GM12865 (cell line): ENCODE measurements at places on chromosomes 5 and 9.

DNA sequence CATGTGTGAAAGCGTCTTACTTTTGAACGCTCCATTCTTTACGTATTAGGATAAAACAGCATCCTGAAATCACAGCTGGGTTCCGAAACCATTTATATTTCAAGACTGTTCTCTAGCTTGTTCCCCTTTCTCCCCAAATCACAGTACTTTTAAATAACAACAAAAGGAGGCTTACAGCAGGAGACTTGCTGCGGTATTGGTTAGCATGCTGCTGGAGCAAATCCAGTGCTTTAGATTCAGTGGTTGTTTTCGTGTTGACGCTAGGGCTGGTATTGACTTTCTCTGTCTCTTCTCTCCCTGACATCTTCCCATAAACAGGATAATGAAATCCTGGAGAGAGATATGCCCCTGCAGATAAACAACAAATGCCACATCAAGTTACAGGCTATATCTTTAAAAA, 103.1 kb downstream of the ZNF608 start:
- DNase-seq: no peak

- DNase-seq: peak; percentile 70
Observed at GRCh38 chr9:37036371-37036775, 2.3 kb upstream of the PAX5 start.

DNA sequence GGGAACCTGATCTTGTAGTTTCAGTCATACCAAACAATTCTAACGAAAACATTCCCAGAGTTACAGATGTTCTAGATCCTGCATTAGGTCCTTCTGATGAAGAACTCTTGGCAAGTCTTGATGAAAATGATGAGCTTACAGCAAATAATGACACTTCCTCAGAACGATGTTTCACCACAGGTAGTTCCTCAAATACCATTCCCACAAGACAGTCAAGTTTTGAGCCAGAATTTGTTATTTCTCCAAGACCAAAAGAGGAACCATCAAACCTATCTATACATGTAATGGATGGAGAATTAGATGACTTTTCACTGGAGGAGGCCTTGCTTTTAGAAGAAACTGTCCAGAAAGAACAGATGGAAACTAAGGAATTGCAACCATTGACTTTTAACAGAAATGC, 21.0 kb downstream of the RMI1 start:
- DNase-seq: no peak

DNA sequence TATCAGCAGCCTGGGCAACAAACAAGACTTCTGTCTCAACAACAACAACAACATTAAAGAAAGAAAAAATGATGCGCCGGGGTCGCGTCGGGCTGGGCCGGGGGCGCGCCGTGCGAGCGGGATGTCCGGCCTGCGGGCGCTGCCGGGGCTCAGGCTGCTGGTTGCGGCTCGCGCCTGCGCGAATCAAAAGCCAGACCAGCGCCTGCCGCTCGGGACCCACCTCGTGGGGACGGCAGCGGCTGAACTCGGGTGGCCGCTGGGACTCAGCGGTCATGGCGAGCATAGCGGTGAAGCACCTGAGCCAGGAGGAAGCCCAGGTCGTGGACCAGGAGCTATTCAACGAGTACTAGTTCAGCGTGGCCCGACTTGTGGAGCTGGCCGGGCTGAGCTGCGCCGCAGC, 11.9 kb upstream of the NHP2 start:
- DNase-seq: no peak

DNA sequence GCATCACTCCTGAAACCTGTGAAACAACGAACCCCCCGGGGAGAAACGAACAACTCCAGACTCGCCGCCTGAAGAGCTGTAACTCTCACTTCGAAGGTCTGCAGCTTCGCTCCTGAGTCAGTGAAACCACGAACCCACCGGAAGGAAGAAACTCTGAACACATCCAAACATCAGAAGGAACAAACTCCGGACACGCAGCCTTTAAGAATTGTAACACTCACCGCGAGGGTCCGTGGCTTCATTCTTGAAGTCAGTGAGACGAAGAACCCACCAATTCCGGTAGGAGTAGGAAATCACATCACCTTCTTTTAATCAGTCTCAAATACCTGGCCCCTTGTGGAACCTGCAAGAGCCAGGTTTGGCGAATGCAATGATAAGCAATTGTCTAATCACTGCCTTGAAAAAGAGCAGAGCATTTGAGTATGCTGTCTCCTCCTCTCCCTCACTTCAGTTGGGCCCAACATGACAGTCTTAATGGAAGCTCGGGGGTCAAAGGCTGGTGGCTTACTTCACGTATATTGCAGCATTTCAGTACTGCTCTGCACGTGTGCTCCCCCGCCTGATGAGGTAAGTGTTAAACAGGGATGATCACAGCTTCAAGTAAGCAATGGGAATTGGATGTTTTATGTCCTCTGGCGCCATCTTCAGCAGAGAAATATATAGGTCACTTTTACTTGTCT, 473 bp downstream of the IRGM start:
- DNase-seq: peak; percentile 87

DNA sequence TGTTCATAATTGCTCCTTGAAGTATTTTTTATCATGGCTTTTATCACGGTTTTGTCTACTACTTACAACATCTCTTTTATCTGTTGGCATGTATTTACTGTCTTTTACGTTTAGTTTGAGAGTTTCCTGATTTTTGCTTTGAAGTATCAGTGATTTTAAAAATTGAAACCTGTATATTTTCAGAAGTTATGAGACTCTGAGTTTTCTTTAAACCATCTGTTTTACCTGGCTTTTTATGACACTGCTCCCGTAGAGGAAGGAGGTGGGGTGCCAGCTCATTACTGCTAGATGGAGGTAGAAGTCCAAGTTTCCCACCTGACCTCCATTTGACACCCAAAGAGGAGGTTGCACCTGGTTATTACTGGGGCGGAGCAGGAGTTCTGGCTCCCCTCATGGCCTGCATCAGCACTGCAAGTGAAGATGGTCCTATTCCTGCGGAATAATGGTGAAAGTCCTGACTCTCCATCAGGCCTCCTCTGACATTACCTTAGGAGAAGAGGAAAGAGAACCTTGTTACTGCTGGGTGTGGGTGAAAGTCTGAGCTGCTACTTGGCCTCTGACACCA, 10.0 kb upstream of the ZNF131 start:
- peak; percentile 62 for DNase-seq

- DNase-seq: no peak
Observed at GRCh38 chr9:98373609-98374008, 118.2 kb upstream of the TBC1D2 start.

- no peak for DNase-seq
Observed at GRCh38 chr5:157161996-157162395, 4.1 kb downstream of the GARIN3 start.

DNA sequence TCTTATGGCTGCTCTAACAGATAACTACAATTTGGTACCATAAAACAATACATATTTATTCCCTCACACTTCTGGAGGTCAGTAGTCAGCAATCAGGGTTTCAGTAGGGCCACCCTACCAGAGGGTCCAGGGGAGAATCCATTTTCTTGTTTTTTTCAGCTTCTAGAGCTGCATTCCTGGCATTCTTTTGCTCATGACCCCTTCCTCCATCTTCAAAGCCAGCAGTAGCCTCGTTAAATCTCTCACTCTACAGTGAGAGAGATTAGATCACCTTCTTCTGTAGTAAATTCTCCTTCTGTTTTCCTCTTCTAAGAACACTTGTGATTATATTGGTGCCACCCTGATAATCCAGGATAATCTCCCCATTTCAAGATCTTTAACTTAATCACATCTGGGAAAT, 187.4 kb downstream of the RFK start:
- no peak for DNase-seq

- no peak for DNase-seq
Observed at GRCh38 chr9:16693616-16694015, 176.9 kb downstream of the BNC2 start.

GRCh38 chr5:148042881-148043280, 20.9 kb upstream of the SPINK5 start:
- DNase-seq: no peak

- DNase-seq: peak; percentile 46
Observed at GRCh38 chr5:142006363-142007236, 6.2 kb downstream of the GNPDA1 start.

GRCh38 chr5:169415371-169415770, 114.4 kb upstream of the SLIT3 start:
- no peak for DNase-seq

DNA sequence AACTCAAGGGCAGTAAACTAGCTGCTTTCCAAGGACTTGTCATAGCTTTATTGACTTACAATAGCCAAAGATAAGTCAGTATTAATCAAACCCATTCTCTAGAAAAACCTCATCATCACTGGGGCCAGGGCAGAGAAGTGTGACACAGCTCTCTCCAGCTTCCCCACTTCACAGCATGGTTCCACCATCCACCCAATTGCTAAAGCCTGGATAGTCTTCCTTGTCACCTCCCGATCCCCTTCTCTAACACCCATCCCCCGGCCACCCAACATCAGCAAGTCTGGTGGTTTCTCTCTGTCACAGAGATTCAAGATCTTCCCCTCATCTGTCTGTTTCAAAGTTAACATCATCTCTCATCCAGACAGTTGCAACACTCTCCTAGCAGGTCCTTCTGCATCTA, 88.6 kb upstream of the GABRP start:
- DNase-seq: no peak

- peak; percentile 54 for DNase-seq
Observed at GRCh38 chr9:97502222-97502983, 937 bp downstream of the TMOD1 start.

- no peak for DNase-seq
Observed at GRCh38 chr9:138103849-138104206, 226.2 kb downstream of the CACNA1B start.

- peak; percentile 24 for DNase-seq
Observed at GRCh38 chr5:172640822-172641358, at the start of gene NEURL1B. TSS of gene NEURL1B (plus strand) at chr5:172641263. CDS start at chr5:172641407, 144 bp downstream.

GRCh38 chr5:37867654-37868053, 27.8 kb upstream of the GDNF start:
- no peak for DNase-seq

DNA sequence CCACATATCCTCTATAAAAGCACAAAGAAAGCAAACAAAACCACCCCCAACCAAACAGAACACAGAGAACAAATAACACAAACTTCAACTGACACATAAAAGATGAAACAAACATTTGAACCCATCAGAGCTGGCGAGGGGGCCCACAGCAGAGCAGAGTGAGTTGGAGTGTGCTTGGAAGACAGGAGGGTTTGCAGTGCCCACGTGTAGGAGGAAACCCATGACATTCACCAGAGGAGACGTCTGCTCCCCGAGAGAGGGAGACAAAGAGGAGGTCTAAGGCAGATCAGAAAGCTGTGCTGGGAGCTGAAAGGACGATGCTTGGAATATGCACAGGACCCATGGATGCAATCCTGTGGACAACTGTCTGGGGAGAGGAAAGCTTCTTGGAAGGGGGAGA, 27.0 kb downstream of the MRPL36 start:
- DNase-seq: peak; percentile 52

DNA sequence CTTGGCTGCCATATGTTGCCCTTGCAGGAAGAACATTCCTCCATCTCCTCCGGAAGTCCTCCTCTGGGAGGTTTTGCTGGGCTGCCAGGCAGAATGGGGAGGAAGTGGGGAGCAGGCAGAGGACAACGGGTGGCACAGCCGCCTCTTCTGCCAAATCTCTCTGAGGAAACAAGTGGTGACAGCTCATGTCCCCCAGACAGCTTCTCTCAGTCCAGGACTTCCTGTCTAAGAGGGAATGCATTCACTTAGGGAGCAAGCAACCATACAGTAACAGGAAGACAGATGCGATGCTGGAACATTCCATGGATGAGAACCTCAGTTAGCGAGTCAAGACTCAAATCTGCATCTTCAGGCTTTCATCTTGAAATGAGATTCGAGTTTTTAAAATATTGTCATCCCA, 701.0 kb downstream of the SEMA5A start:
- DNase-seq: no peak

GRCh38 chr5:73103870-73104299, 16.5 kb upstream of the TMEM171 start:
- no peak for DNase-seq

DNA sequence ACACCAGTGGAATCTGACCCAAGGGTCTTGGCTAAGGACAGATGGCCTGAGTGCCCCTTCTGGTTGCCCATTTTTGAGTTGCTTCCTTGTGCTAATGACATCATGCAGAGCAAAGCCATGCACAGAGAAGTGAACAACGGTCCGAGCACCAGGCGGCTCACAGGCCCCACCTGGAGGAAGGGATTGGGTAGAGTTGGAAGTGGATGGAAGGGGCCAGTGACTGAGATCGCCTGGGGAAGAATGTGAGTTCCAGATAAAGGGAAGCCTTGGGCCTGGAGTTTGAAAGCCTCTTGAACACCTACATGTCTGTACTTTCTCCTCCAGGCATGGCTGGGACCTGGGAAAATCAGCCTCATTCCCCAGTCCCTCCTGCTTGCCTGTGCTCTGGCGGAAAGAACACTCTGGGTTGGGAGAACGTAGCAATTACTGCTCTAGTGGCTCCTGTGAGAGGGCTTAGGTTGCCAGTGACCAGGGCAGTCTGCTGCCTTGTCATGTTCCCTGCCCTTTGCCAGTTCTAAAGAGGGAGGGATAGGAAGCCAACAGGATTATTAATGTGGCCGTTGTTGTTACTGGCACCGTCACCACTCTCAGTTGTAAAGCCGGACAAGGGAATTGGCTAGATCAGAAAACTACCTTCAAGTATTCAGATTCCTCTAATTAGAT, 62.5 kb upstream of the PTPN3 start:
- DNase-seq: no peak

- DNase-seq: no peak
Observed at GRCh38 chr9:109064963-109065702, 51.8 kb upstream of the CTNNAL1 start.

GRCh38 chr9:33731142-33731541, 64.2 kb upstream of the PRSS3 start:
- DNase-seq: no peak

DNA sequence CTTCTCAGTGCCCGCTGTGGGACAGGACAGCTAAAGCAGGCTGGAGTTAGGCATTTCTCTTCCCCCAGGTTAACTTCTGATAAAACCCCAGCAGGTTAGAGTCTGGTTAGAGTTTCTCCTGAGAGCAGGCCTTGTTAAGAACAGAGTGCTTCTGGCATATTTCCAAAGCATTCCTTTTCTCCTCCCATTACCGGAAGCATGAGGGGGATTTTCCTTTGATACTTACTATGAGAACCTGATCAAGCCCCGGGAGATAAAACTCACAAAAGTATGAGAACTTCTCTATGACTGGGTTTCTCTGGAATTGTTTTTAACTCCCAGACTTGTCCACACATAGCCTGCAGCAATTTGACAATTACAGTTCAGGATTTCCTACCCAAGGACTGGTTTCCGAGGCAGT, 77.4 kb upstream of the MAST4 start:
- DNase-seq: no peak
